AG04449 (cell line): ENCODE measurements at places on chromosomes 16 and 17.
A peak's percentile ranks its signal among the peaks of the same experiment; 100 is the strongest.

GRCh38 chr17:83150369-83151055 is 71.1 kb downstream of the METRNL start:
- no peak for DNase-seq

- no peak for DNase-seq
These were observed 12.6 kb downstream of the MPHOSPH6 start for GRCh38 chr16:82157534-82157812.

- DNase-seq, result peak; percentile 29
These were observed 55.0 kb downstream of the SNTB2 start for GRCh38 chr16:69241926-69242325.

DNA sequence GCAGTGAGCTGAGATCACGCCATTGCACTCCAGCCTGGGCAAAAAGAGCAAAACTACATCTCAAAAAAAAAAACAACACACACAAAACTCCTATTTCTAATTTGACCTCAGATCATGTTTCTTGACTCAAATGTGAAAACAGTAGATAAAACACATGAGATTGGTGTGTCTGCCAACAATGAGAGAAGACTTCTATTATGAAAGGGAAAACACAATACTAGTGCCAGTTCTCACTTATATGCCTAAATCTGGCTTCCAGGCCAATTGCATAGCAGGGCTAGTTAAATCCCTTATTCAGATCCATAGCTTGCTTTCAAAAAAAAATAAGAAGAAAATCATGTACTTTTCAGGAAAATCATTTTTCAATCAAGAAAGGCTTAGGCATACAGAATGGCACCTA is 39.4 kb downstream of the AP1G1 start:
- DNase-seq, result no peak

DNA sequence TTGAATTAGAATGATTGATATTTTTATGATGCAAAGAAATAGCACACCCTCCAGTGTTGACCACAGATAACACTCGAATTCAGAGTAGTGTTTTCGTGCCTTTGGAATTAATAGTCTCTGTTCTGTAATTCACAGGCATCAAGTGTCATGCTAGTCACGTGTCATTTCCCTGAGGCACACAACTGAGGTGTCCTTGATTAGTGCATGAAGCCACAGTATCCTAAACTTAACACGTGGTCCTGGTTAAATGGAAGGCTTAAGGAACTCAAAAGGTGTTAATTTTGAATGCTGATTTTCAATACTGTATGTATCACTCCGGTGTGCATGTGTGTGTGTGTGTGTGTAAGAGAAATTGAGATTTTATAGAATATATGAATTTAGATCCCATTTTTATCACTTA is 625.6 kb downstream of the TMEM114 start:
- DNase-seq, result no peak

DNA sequence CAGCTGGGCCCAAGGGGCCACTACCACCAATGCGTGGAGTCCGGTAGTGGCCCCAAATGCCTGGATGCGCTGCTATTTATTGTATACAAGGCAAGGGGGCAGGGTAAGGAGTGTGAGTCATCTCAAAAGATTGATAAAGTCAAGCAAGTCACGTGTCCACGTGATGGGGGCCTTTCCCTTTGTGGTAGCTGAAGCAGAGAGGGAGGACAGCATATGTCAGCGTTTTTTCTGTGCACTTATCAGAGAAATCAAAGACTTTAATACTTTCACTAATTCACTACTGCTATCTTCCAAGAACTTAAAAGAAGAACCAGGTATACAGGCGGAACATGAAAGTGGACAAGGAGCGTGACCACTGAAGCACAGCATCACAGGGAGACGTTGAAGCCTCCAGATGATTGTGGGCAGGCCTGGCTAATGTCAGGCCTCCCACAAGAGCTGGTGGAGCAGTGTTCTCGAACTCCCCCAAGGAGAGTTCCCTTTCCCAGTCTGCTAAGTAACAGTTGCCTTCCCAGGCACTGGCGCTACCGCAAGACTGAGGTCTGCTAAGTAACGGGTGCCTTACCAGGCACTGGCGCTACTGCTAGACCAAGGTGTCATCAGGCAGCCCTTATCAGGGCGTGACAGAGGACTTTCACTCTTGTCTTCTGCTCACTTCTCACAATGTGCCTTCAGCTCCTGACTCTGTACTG is 10.8 kb upstream of the ASB16 start:
- no peak for DNase-seq

DNA sequence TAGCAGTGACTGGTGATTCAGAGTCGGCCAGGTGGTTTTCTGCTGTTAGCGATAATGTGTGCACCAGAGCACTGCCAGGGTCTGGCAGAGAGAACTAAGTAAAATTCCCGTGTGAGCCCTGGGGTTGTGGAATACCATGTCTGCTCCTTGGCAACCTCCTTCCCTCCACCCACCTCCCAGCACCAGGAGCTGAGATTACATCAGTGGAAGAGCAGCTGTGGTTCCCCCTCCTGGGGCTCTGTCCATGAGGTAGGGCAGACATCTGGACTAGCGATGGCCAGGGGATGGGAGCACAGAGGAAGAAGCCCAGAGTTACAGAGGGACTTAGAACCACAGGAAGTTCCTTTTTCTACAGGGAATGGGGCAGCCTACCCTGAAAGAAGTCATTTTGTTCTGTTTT is 15.8 kb downstream of the CLEC10A start:
- no peak for DNase-seq

DNA sequence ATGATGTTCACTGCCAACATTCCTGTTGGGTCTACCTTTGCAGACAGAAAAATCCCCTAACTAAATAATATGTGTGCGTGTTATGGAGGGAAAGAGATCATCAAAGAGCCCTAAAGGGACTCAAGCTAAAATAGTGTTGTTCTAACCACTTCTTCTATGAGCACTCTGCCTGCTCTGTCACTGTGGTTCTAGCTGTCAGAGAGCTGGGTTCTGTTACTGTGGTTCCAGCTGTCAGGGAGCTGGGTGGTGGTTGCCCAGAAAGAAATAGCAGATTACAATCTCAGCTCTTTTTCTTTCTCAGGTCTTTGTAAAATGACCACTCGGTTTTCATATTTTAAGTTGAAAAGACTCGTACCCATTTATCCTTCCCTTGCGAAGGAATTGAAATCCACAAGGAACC is 176.3 kb downstream of the HS3ST3A1 start:
- no peak for DNase-seq

DNA sequence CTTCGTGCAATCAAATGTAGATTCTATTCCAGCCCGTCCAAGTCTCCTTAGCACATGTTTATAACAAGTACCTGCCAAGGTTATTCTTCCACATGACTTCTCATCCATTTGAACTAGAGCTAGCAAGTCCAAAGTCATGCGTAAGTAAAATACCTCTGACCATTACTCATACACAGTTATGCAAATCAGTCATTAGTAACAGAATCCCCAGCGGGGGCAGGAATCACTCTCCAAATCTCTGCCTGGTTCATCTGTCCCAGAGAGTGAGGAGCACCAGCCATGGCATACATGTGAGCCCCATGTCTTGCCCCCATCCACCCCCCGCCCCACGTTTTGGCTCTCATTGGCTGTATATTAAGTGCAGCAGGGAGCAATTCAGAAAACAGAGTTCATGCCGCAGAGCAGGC is 27.7 kb downstream of the SRL start:
- peak; percentile 72 for DNase-seq

GRCh38 chr16:5025171-5025632 is 8.5 kb downstream of the NAGPA start:
- DNase-seq, result no peak

DNA sequence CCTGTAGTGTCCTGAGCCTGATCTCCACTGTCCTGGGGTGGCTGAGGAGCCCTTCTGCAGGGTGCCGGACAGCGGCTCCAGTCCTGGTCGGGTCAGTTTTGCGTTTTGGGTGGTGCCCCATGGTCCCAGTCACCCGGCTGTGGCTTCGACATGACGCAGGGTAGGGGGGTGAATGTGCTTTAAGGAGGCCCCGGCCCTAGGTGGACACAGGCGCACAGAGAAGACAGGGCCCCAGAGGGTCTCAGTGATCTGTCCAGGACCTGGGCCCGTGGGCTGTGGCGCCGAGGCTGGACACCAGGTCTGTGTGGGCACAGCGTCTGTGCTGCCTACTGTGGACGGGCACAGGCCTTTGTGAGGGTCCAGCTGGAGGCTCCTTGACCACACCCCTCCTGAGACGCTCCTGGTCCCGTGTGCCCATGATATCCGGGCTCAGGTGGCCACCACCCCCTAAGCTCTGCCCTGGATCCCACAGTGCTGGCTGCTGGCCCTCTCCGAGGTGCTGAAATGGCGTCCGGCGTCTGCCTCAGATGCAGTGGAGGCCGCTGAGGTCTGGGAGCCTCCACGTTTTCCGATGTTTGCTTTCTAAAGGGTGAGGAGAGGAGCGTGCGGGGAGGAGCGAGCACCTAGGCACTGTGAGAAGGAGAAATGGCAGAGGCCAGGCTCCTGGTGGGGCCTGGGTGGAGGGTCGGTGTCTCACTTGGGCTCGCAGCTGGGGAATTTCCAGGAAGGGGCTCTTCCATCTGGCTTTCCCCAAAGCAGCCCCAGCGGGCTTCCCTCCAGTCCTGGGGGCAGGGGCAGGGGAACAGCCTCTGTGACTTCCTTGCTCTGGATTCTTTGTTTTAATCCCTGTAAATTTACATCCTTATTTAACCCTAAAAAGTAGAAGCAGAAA is 56.1 kb upstream of the ACSF3 start:
- DNase-seq, result no peak

- no peak for DNase-seq
These were observed 46.9 kb downstream of the NDEL1 start for GRCh38 chr17:8482546-8482945.

DNA sequence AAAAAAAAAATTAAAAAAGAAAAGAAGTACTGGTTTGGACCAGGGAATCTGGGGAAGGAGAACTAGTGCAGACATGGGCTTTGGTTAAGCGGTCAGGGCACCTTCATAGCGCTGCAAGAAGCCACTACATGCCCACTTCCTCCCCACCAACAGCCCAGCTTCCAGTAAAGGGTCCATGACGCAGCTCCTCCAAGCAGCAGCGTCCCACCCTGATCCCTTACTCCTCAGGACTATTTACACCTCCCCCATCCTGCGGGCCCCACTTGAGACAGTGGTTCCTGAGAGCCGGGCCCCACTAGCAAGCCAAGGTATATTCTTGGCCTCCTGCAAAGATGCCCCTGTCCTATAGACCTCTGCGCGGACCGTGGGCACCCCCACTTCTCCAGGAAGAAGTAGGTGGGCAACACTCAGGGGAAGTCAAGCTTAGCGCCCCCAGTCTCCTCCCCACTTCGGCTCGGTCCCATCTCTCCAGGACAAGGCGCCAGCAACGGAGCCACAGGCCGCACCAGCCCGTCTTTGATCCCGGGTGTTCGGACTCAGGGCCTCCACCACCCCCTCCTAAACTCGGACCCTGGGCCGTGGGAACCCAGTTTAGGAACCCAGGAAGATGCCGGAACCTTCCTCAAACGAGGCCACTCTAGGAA is 913 bp upstream of the PRR14 start:
- no peak for DNase-seq

- no peak for DNase-seq
These were observed 18.8 kb upstream of the RBL2 start for GRCh38 chr16:53415504-53415903.

- DNase-seq, result no peak
These were observed 38.2 kb downstream of the RTN4RL1 start for GRCh38 chr17:1986783-1987451.

DNA sequence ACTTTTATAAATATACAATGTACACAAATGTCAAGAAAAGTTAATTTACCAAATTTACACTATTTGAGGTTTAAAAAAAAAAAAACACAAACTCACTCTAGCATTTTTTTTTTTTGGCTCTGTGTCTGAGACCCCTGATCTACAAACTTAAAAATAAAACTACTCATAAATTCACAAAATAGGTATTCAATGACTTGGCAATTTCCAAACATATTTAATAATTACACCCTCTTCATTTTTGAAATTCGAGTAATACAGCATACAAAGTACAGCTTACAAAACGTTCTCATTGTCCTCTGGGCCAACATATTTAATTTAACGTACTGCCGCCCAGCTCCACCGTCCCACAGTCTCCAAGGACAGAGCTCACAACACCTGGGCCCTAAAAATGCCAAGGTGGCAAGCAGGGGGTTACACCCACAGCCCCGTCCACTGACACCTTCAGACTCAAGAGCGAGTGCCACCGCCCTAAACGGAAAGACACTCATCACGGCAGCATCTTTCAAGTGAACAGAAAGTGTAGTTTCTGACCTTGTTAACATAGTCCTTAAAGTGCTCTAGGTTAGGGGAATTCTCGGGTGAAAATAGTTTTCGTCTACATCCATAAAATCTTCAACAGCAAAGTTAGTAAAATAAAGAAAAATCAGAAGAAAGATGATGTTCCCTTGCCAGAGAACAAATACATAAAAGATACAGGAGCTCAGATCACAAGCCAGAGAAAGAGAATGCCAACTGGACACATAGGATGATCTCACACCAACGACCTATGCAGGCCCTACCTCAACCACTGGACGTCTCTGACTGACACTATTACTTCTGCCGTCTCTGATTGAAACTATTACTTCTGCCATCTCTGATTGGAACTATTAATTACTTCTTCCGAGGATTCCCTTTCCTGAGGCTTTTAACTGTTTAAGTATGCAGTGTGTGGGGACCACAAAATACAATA is 4.2 kb downstream of the ADCY9 start:
- DNase-seq, result no peak

GRCh38 chr17:2423271-2423670 is 22.4 kb upstream of the MNT start:
- no peak for DNase-seq

GRCh38 chr16:57032346-57032745 is 43.0 kb downstream of the NLRC5 start:
- DNase-seq, result no peak

DNA sequence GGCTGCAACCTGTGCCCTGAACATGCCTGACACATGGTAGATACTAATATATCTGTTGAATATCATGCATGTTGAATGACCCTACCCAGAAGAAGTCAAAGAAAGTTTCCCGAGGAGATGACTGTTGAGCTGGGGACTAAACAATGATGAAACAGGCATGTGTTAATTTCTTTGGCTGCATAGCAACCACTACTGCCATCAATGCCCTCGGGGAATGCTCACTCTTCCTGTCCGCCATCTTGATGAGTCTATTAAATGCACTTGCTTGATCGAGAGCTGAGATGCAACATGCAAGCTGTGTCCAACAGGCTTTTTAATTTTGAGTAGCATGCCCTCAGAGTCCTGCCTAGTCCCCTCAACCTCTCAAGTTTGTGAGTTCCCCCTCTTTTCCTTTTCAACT is 31.3 kb downstream of the GRIN2A start:
- no peak for DNase-seq

DNA sequence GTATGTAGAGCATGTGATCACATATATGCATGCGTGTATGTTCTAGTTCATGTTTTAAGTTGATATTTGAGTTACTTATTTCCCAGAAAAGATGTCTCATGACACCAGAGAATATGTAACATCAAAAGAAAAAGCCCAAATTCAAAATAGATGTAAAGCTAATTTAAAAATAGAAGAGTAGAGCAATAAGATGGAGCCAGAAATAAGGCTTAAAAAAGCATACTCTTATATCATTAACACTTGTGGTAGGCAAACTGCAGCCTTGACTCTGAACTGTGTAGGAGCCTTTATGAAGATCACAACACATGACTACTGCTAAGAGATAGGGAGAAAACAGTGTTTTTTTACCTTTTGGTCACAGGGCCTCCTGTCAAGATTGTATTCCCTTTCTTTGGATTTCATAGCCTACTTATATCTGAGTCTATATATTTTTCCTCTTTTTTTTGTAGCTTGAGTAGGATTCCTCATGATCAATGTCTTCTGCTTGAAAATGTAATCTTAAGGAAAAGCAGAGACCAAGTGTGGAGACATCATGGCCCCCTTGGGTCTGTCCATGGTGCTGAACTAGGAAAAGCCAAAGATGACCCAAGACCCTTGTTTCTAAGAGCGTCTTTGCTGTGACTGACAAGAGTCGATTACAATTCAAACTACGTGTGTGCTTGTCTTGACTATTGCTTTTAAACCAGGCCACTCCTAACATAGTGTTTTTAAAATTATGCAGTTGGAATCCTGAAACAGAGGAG is 390.4 kb downstream of the SHISA9 start:
- no peak for DNase-seq
